ENCODE measurements at places on chromosomes 12 and 14.

DNA sequence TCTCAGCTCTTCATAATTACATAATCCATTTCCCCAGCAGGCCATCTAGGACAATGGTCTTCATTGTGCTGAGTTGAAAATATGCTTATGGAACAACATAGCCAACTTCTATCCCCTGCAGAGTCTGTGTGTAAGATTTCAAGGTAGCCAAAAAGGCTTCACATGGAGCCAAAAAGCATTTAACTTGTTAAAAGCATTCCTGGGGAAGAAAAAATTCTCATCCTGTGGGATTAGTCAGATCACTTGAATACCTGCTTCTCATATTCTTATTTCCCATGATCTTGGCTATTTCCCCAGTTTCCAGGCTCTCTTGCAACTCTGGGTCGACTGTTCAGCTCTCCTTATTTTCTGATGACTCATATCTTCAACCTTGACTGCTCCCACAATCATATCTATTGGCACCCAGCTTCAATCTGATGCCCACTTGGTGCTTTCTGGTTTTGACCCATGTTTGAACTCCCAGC, 178.9 kb downstream of the KLHL28 start:
- DNase-seq, result peak; percentile 81

DNA sequence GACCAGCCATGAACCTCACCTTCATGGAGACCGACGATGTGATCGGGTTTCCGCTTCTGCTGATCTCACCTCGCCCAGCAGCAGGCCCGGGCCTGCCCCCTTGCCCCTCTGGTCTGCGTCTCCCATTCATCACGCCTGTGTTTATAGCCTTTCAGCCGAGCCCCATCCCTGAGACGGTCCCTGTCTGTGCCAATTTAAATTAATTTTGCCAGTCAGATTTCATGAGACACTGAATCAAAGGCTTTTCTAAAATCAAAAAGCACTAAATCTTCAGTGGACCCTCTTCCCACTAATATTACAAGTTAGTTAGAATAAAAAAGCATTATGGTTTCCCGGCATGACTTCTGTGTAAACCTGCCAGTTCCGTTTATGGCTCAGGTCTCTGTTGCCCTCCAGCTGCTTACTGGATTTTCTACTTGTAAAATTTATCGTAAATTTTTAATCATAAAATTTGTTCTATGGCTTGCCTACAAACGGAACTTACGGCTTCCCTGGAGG, 155.9 kb downstream of the ESRRB start:
- DNase-seq, result no peak

DNA sequence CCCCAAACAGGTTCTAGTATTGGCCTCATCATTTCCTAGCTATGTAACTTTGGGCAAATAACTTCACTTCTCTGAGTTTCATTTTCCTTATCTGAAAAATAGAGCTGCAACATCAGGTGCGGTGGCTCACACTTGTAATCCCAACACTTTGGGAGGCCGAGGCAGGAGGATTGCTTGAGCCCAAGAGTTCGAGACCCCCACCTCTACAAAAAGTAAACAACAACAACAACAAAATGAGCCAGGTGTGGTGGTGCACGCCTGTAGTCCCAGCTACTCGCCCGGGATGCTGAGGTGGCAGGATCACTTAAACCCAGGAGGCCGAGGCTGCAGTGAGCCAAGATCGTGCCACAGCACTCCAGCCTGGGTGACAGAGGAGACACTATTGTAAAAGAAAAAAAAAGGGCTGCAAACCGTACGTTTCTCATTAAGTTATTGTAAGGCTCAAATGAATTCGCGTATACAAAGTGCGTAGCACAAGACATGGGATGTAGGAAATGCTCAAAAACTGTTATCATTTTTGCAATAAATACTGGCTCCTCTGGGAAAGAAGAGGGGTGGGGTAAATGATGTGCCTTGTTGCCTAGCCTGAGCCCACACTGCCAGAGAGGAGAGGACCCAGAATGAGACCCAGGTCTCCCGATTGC, 903 bp downstream of the C12orf76 start:
- DNase-seq, result no peak

DNA sequence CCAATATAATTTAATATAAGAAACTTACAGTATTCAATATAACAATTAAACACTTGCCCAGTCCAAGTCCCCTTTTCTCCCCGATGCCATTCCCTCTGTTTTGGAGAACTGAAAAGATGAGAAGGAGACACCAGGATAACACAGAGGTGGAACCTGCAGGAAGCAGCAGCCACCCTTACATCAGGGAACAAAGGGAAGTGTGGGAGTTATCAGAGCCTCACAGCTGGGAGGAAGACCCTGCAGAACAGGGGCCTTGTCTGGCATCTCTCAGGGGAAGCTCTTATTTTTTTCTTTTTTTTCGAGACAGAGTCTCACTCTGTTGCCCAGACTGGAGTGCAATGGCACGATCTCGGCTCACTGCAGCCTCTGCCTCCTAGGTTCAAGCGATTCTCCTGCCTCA, 52.6 kb downstream of the CALM1 start:
- DNase-seq, result no peak

GRCh38 chr14:100671906-100672305, 54.8 kb upstream of the DLK1 start:
- no peak for DNase-seq

- DNase-seq, result no peak
These were observed 25.0 kb downstream of the YAF2 start for GRCh38 chr12:42213023-42213422.

DNA sequence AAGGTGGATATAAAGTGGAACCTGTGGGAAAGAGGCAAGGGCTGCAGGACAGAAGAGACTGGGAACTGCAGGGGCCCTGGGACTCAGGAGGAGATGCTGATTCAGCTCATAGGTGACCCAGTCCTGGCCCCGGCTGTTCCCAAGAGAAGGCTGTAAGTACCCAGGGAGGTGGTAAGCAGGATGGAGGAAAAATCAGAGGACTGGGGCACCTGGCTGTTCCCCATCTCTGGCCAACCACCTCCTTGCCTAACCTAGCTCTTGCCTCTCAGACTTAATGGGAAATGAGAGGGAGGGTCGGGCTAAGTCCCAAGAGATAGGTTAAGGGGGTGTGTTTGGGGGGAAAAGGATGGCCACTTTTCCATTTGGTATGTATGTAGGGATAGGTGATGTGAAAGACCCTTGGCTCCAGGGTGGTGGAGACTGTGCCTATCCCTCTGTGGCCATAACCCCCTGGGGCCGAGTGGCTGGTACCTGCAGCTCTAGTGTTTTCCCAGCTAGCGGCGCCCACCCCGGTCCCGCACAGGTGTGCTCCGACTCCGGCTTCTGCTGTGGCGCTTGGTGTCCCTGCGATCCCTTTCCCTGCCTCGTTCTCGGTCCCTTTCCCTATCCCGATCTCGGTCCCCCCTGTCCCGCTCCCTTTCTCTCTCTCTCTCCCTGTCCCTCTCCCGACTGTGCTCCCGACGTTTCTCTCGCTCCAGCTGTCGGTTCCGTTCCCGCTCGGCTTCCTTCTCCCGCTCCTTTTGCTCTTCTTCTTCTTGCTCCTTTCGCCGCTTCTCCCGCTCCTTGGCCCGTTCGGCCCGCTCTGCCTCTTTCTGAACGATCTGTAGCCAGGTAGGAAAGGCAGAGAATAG, 1.6 kb upstream of the CDH24 start:
- no peak for DNase-seq

DNA sequence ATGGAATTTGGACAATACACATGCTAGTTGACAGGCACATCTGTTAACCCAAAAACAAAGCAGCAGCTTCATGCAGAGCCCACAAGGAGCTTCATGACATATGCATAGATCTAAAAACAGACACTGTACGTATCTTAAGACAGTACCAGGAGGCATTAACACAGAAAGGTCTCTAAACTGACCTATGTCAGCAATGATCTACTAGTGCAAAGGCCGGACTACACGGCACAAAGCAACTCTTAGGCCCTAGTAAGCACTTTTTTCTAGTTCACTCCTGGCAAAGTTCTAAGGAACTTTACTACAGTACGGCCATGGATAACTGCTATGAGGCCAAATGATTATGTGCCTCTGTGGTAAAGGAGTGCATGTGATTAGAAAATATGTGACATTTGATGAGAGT, 8.4 kb upstream of the KANSL2 start:
- no peak for DNase-seq

DNA sequence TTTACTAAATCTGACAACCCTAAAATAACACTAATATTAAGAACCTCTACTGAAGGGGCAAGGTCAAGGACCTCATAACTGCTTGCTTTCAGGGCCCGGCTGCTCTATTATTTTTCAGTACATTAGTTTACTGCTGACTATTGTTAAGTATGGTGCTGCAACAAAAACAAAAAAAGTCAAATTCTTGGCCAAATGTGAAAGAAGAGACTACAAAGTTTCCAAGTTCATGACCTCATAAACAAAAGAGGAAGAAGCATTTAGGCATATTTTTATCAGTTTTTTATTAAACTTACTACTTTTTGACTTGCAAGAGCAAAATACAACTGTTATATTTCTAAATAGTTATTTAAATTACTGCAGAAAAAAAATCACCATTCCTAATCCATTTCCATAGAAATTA, 109.8 kb upstream of the GPHB5 start:
- DNase-seq, result no peak

GRCh38 chr14:105161309-105161708, 7.3 kb downstream of the JAG2 start:
- no peak for DNase-seq

- DNase-seq, result no peak
These were observed 141.0 kb upstream of the ARHGAP5 start for GRCh38 chr14:31936115-31936514.

DNA sequence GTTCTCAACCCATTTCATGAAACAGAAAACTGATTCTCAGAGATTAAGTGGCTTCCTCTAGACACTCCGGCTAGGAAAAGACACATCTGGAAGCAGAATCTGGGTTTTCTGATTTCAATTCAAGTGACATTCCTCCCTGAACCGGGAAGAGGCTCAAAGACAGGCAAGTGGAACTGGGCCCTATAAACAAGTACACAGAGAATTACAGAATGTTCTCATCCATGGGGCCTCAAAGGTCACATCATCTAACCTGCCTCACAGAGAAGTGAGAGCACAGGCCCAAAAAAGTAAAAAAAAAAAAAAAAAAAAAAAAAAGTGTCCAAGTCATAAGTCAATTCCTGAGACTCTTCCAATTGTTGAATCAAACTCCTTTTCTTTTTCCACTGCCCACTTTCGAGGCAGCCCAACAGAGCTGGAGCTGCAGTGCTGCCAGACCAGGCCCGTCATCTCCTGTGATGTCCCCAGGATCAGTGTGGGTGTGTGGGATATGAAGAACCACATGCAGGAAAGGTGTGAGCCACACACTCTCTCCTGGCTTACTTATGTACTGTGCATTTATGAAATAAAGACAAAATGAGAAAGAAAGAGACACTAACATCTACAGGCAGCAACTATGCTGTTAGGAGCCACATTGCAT, 2.8 kb upstream of the KRT1 start:
- no peak for DNase-seq

DNA sequence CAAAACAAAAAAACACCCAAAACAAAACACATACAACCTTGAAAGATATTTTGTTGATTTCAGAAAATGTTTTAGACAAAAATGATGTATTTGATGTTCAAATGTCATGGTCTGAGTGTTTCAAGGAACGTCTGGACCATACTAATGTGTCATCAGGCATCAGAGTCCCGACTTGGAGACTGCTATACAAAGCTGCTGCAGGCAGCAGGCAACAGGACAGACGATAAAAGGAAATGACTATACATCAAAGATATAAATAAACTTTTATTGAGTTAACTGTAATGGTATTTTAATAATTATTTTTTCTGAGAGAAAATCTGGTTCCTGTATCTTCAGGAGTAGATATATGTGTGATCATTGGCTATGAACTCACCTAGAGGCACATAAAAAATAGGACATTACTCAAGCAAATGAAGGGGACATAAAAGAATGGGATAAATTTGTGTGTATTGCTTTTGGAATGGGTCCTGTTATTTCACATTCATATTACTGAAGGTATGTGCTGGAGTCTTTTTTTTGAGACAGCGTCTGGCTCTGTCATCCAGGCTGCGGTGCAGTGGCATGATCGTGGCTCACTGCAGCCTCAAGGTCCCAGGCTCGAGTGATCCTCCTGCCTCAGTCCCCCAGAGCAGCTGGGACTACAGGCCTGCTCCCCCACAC, 87.3 kb upstream of the HECTD1 start:
- no peak for DNase-seq

- DNase-seq, result no peak
These were observed 64.6 kb upstream of the PNMA1 start for GRCh38 chr14:73778736-73779135.

DNA sequence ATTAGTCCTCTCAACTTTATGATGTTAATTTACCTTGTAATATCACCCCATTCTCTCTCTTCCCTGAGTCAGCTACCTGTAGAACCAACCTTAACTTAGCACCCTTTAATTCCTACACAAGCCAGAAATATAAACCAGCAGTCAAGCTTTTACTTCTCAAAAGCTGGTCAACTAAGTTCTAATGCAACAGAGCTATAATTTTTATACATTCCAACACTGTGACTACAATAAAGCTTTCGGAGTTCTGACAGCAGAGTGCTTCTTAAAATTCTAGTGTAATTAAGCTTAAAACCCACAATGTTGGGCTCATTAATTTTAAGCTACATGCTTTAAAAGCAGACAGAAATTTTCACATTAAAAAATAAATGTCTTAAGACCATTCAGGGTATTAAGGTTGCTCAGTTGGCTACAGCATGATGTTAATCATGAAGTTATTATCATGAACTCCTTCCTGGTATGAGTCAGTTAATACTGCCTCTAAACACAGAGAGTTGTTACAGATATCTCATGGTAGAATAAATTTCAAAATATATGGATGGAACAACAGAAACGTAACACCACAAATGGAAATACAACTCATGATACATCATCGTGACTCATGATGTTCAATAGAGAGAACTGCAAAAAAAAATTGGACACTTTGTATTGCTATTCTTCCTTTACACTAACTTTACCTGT, 126.7 kb downstream of the EPS8 start:
- DNase-seq, result peak; percentile 50

DNA sequence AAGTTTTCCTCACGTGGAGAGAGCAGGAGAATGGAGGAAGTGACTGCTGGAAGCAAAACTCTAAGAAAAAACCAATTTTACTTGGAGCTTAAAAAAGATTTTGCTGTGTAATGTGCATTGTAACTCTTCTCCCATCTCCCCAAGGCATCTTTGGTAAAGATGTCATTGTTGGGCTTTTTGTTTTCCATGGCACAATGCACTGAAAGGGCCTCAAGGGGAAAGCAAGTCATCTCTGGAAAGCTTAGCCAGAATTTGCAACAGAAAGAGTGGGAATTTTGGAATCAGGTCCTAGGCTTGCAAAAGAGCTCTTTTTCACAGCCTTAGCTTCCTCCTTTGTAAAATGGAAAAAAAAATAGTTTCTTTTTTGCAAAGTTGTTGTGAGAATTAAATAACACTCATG, 7.9 kb upstream of the PPM1A start:
- DNase-seq, result no peak

All from erythroblast (primary cell).